IMR-90 (cell line): ENCODE measurements at places on chromosomes 4 and X.

DNA sequence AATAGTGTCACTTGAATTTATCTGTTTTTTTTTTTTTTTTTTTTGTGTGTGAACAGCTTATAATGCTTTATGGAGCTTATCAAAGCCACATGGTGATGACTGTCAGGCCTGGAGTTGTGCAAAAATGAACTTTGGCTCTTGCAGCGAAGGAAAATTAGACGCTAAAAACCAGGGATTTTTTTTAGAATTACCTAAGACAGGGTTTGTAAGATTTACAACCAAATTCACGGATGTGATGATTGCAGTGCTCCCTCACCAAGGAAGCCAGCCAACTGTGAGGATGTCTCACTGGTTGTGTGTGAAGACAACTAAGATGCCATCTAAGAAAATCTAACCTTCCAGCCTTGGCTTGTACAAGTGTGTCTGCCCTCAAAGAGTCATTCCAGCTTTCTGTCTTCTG lies 127.1 kb upstream of the SLC4A4 start:
- DNase-seq = no peak
- H3K4me1 ChIP-seq = peaks cover 16% of the 10 kb centered on the region
- peaks cover 10% of the 10 kb centered on the region for H3K36me3 ChIP-seq
- H3K4me3 ChIP-seq = no peak overlapping the region
- H3K27ac ChIP-seq = peak overlapping the region; percentile 47; the same call in 1 of the 2 replicates

- H3K4me1 ChIP-seq = peaks cover 9% of the 10 kb centered on the region; the same call in 1 of the 2 replicates
- H3K27me3 ChIP-seq = no peaks in the 10 kb centered on the region
- DNase-seq = no peak
- H3K27ac ChIP-seq = no peak overlapping the region
- H3K36me3 ChIP-seq = no peaks in the 10 kb centered on the region
These were observed 3.6 kb upstream of the SLAIN2 start for GRCh38 chr4:48337731-48338130.

- H3K27ac ChIP-seq = no peak overlapping the region
- H3K4me3 ChIP-seq = no peak overlapping the region
- no peaks in the 10 kb centered on the region for H3K27me3 ChIP-seq
- no peaks in the 10 kb centered on the region for H3K36me3 ChIP-seq
- H3K4me1 ChIP-seq = peaks cover 2% of the 10 kb centered on the region; the same call in 1 of the 2 replicates
These were observed 62.5 kb upstream of the ENPP6 start for GRCh38 chr4:184280137-184280536.

GRCh38 chr4:156764846-156765245 lies 206.8 kb downstream of the PDGFC start:
- no peaks in the 10 kb centered on the region for H3K27me3 ChIP-seq
- H3K4me1 ChIP-seq = peaks cover 4% of the 10 kb centered on the region
- no peak overlapping the region for H3K27ac ChIP-seq
- no peak overlapping the region for H3K4me3 ChIP-seq
- peaks cover 3% of the 10 kb centered on the region for H3K36me3 ChIP-seq

DNA sequence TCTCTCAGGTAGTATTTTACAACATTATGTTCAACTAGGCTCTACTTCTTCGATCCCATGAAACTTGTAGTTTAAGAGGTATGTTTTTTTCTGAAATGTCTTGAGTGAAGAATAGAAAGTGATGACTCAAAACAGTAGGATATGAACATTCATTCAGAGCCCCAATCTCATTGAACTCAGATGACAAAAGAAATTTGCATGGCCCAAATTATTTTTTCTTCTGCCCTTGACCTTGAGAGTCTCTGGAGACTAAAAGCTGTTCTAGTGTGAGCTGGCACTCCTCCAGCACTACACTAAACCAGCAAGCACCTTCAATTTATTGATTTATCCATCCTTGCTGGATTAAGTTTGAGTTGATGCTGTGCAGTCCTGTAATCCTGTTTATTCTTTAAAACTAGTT lies 4.0 kb downstream of the DCLK2 start:
- no peak overlapping the region for H3K4me3 ChIP-seq
- H3K4me1 ChIP-seq = no peaks in the 10 kb centered on the region
- H3K36me3 ChIP-seq = no peaks in the 10 kb centered on the region
- no peak overlapping the region for H3K27ac ChIP-seq
- no peaks in the 10 kb centered on the region for H3K27me3 ChIP-seq
- no peak for DNase-seq

DNA sequence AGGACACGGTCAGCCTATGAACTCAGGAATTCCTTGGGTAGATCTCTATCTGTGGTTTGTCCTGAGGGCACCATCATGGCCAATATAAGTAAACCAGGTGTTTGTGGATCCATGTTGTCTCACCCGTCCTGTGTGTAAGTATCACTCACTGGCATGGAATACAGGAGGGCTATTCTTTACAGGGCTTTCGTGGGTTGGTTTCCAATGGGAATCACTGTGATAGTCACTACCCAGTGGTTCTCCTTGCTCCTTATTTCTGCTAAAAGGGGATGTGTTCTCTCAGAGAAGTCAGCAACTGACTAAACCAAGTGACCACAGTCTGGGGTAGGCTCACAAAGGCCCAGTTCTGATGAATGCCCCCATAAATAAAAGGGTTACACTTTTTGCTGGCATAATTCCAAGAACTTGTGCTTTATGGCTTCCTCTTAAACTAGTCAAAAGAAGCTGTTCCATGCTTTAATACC lies 236.7 kb upstream of the JADE1 start:
- no peaks in the 10 kb centered on the region for H3K36me3 ChIP-seq
- H3K4me1 ChIP-seq = peaks cover 22% of the 10 kb centered on the region
- H3K27ac ChIP-seq = peak overlapping the region; percentile 57

- H3K27me3 ChIP-seq = no peaks in the 10 kb centered on the region
- H3K27ac ChIP-seq = no peak overlapping the region
- no peaks in the 10 kb centered on the region for H3K36me3 ChIP-seq
- DNase-seq = no peak
- H3K4me3 ChIP-seq = no peak overlapping the region
These were observed 243.8 kb upstream of the JADE1 start for GRCh38 chr4:128565565-128566186.

DNA sequence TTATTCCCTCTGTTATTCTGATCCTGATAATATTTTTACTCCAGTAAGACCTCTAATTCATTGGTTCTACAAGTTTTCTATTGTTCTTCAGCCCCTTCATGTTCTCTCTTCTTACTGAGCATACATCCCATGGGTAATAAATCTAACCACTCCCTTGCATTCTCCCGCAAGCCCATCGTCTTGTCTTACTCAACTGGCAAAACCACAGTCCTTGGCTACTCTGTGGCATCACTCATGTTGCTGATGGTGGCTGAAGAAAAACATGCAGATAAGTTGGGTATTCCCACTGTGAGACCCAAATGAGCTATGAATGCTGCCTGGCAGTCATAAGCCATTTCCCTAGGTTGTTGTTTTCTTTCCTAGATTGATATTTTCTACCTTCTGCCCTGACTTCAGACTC lies 402.2 kb upstream of the AADAT start:
- H3K27ac ChIP-seq = no peak overlapping the region
- H3K27me3 ChIP-seq = no peaks in the 10 kb centered on the region
- H3K4me1 ChIP-seq = no peaks in the 10 kb centered on the region
- no peak overlapping the region for H3K4me3 ChIP-seq

GRCh38 chr4:143417679-143418403 lies 81.2 kb downstream of the GAB1 start:
- no peak overlapping the region for H3K4me3 ChIP-seq
- H3K27me3 ChIP-seq = no peaks in the 10 kb centered on the region
- peaks cover 5% of the 10 kb centered on the region; the same call in 1 of the 2 replicates for H3K36me3 ChIP-seq
- H3K4me1 ChIP-seq = peaks cover 1% of the 10 kb centered on the region; the same call in 1 of the 2 replicates
- DNase-seq = no peak

- no peaks in the 10 kb centered on the region; the same call in 1 of the 2 replicates for H3K27me3 ChIP-seq
- DNase-seq = peak; percentile 42
- peaks cover 7% of the 10 kb centered on the region for H3K4me1 ChIP-seq
- H3K4me3 ChIP-seq = no peak overlapping the region
These were observed 51.2 kb upstream of the C1QTNF7 start for GRCh38 chr4:15376594-15376993.

GRCh38 chr4:101102114-101102742 lies 245.1 kb downstream of the PPP3CA start:
- no peak overlapping the region for H3K4me3 ChIP-seq
- peaks cover 3% of the 10 kb centered on the region for H3K4me1 ChIP-seq
- H3K36me3 ChIP-seq = no peaks in the 10 kb centered on the region
